Umbilical cord (tissue), 2 donors: ENCODE measurements at places on chromosomes 16 and 17. TPM values are rescaled to one million over a fixed set of nuclear protein-coding genes. Genes with fewer than 3 reads are reported as not detected.

The BRICD5 gene
- 3.6 TPM for total RNA-seq

DNA sequence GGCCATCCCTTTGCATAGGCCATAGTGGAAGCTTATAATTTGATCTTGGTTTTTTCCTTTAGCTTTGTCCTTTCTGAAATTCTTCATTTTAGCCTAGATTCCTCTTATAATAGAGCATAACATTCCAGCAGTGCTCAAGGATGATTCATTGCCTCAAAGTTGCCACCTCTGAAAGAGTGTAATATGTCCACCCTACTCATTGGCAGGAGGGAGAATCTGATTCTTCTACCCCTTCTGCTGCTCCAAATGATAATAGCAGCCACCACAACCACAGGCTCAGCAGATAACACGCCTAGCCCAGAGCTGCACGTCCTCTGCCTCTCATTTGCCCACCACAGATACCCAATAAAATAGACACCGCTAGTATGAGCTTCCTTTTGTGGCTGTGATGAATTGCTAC lies 337.4 kb upstream of the HSBP1 start:
- no peak for DNase-seq

- DNase-seq, result no peak
Measured at GRCh38 chr16:27284865-27285675, 16.5 kb upstream of the NSMCE1 start.

DNA sequence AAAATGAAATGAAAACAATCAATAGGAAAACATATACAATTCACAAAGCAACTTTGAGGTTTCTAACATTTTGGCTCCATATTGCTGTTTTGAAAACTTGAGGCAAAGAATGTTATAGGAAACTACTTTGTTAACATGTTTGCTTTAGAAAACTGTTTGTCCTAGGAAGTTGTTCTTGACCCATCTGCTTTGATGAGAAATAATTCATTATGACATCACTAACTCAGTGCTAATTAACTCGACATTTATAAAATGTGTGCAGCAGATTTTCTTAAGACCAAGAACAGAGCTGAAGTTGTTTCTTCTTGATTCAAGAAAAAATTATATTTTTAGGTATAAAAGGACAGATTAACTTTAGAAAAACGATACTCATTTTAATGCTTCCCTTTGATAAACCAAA lies 94.7 kb downstream of the SOX9 start:
- DNase-seq, result no peak

DNA sequence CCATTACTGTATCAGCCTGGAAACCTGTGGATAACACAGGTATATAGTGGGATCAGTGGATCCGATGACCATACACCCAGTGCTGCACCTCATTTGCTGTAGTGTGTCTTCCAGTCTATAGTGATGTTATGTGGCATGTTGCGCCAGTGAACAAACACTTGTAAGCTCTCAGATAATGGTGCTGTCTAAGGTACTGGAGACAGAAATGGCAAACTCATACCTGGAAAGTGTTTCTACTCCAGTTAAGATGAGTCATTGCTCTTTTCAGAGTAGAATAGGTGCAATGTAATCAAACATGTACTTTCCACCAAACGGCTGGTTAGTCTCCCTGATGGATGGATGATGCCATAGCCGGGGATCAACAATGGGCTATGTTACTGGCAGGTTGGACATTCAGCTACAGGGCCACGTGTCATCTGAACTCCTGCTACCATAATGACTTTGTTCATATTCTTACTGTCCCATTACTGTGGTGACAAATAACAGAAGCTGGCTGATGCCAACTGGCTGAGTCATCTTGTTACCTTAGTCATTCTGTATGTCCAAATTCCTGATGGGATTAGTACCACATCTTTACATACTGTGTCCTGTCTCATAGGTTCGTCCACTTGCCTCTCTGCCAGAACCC lies 6.3 kb downstream of the CCL11 start:
- DNase-seq, result no peak

DNA sequence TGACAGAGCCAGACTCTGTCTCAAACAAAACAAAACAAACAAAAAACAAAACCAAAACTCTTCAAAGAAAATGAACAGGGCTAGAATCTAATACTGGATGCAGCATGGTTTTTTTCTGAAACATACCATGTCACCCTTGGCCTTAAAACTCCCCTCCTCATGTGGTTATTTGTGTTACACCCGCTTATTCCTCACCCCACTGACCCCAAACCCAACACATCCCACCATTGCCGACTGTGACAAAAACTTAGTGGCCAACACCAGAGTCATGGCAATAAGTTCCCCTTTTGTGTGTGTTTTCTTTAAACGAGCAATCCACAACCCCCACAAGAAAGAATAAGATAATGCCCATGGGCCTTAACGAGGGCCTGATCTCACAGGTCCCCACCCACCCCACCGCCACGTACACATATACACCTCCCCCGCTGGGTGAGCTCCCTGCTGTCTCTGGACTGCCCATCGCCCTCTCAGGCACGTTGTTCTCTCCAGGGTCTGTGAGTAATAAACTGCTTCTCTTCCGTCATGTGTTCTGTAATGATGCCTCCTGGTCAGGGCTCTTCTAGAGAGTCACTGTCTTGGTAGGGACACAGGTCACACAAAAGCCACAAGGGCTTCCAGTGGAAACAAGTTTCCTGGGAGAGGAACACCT lies 16.8 kb upstream of the ENGASE start:
- no peak for DNase-seq

DNA sequence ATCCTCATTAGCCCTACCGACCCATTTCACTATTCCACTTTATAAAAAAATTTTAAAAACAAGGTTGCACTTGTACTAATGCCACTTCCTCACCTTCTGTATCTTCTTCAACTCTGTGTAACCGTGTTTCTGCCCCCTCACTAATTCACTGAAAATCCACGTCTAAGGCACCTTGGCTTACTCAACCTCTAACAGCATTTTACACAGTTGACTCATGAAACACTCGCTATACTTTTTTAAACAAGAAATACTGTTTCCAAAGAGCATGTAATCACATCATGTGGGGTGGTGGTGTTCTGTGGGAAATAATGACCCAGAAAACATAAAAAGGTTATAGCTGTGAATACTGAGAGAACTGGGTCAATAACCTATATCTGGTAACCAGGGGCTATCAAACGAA lies 79.9 kb downstream of the NCOR1 start:
- DNase-seq, result no peak

DNA sequence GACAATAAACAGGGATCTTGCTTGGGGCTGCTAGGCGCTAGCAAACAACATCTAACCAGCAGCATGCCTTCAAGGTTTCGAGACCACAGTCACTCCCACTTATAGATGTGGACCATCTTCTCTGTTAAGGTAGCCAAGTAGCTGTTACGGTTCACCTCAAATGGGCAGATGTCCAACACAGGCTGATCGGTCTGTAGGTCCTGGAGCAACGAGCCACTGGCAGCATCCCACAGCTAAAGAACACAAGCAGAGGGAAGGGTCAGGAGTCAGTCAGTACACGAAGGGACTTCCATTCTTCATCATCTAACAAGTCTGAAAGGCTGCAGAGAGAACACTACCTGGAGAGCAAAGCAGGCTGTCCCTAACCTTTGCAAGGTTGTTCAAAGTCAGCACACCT lies 16.9 kb upstream of the GLG1 start:
- no peak for DNase-seq

DNA sequence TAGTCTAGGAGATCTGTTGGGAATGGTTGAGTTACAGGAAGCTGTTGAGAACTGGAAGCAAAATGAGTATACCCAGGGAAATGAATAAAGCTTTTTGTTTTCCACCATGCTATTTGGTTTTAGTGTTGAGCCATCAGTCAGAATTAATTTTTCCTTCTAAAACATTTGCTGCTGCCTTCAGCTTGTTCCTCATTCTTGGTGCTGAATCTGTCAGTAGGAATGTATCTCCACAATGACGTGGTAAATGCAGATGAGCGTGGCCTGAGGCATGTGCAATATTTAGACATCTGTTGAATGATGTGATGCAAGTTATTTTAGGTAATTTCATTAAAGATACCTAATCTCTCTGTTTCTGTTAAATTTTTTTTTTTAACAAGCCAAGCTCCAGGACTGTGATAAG lies 10.9 kb downstream of the HAPSTR1 start:
- DNase-seq, result peak; percentile 31

The CAPNS2 gene
- total RNA-seq, result 21.4 TPM

DNA sequence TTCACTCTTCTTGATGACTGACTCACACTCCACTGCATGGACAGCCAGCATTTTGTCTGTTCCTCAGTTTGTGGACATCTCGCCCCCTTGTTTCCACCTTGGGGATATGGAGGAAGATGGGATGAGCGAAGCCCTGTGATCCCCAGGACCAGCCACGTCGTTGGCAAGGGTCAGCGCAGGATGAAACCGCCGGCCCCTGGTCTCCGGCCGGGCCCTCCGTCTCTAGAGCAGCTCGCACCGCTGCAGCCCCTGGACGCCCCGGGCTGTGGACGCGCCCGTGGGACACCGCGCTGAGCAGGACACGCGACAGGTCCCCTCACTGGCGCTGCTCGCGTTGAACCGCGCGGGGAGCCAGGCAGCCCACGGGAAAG lies 604 bp upstream of the ZC3H18 start:
- no peak for DNase-seq

DNA sequence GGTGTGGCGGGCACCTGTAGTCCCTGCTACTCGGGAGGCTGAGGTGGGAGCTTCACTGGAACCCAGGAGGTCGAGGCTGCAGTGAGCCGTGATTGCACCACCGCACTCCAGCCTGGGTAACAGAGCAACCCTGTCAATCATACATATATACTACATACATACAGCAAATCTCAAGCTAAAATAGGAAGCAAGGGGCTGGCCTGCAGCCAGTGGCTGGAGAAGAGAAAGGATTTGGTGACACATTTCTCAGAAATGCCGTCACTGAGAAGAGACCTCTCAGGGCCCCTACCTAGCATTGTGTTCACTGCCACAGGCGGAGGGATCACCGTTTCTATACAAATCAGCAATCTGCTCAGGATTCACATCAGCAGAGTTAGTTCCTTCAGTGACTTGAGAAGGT lies 16.9 kb downstream of the NARF start:
- no peak for DNase-seq

GRCh38 chr17:44331249-44331760 lies 6.7 kb upstream of the SLC25A39 start:
- peak; percentile 73 for DNase-seq

GRCh38 chr17:40326014-40326831 lies 17.2 kb downstream of the RARA start:
- no peak for DNase-seq

- peak; percentile 55 for DNase-seq
Measured at GRCh38 chr17:35795007-35795870, at the start of gene MMP28. TSS of gene MMP28 (minus strand) at chr17:35795641. CDS start at chr17:35795377, 264 bp downstream.

- no peak for DNase-seq
Measured at GRCh38 chr16:25228372-25228771, 11.6 kb downstream of the AQP8 start.

The MYH2 gene
- total RNA-seq, result 0.72 TPM

DNA sequence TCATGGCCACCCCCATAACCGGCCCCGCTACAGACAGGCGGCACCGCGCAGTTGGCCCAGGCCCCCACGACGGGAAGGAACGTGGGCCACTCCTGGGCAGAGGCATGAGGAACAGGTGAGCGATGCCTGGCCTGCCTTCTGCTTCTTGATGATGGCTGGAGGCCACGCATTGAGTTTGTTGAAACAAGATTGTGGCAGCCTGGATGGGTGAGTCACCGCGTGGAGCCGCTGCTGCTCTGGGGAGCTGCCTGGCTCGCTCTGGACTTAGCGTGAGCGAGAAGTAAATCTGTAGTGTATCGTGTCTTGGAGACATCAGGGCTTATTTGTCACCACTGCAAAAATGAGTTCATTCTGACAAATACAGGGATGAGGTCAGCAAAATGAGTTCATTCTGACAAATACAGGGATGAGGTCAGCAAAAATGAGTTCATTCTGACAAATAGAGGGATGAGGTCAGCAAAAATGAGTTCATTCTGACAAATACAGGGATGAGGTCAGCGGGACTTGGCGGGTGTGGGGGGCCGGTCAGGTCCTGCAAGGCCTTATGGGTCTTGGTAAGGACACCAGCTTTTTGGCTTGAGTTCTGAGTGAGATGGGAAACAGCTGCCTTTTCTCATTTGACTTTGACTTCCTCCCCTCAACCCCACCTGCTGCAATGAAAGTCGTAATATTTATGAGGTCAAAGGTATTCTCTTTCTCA lies 93.0 kb downstream of the SEC14L1 start:
- no peak for DNase-seq

DNA sequence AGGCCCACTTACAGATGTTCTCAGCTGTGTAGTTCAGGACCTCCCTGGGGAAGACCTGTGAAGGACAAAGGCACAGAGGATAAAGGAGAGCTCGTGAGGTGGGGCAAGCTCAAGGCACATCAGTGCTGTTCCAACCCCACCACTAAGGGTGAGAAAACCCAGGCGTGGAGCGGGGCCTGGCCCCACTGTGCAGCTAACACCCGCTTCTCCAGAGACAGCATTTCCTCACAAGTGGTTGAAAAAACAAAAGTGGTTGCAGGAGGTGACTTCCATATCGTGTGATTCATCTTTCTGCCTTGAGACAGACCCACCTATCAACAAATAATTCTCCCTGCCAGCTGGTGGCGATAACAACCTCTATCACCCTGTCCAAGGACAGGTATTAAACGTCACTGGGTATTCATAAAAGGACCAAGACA lies 30.0 kb downstream of the SNN start:
- no peak for DNase-seq

DNA sequence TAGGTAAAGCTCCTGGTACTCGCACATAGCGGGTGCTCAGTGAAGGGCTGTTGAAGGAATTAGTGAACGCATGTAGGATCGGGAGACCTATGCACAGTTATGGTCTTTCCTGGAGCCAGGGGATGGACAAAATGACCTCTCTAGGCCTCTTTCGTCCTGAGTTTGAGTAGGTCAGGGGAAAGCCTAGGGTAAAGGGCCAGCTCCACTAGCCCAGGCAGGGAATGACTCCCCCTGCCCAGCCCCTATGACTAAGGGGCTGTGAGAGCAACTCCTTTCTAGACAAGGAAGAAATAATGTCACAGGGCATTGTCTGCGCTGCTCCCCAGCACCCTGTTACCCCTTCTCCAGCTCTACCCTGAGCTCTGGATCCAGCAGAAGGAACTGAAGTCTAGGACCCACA lies 24.6 kb upstream of the FMNL1 start:
- no peak for DNase-seq

- DNase-seq, result no peak
Measured at GRCh38 chr17:47278561-47278960, 24.9 kb downstream of the ITGB3 start.

- DNase-seq, result no peak
Measured at GRCh38 chr16:75114946-75115825, 1.4 kb downstream of the LDHD start.

The RNF222 gene
- not detected for total RNA-seq

The SPATA32 gene
- total RNA-seq, result not detected
